Stimulated activated CD4-positive, alpha-beta T cell treated with anti-CD3 and anti-CD28 coated beads, Interleukin-15, amount 100 ng/mL, for 1 hour (primary cell): ENCODE measurements at places on chromosomes 7 and 10.

DNA sequence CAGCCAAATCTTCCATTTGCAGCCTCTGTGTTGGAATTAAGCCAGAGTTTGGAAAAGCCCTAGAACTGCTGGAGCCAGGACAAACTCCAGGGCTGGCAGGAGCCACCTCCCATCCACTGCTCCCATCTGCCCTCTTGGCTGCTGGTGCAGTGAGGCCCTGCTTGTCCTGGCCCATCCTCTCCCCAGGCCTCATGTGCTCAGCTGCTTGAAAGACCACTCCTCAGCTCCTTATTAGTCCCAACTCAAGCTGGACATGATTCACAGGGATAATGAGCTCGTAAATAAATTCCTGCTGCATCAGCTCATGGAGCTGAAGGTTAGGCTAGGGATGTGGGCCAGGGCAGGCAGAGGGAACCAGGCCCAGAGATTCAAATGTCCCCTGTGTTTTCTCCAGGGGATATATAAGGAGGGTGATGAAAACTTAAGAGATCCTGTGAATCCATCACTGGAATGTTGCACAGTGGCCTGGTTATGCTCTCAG lies 282.8 kb downstream of the RPS24 start:
- DNase-seq, result no peak

- DNase-seq, result no peak
Measured at GRCh38 chr10:26543567-26544306, 105.6 kb downstream of the APBB1IP start.

GRCh38 chr7:17984288-17984687 lies 43.4 kb downstream of the PRPS1L1 start:
- no peak for DNase-seq

GRCh38 chr10:11338160-11338844 lies 273.1 kb downstream of the USP6NL start:
- DNase-seq, result no peak

DNA sequence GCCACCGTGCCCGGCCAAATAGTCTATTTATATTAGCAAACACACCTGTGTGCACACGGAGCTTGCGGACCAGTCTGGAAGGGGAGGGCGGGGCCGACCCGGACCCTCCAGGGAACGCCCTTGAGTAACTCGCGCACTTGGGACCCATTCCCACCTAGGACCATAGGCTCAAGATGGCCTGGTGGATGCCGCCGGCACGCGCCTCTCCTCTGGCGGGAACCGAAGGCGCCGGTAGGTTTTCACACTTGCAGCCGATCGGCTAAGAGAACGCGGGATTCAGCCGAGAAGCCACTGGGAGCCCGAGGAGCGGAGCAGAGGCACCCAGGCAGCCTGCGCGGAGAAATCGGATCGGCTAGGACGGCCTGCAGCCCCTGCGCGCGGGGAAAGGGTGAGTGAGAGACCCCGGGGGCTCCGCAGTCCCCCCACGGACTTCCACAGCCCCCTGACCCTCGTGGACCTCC lies 18.9 kb downstream of the IFT22 start:
- no peak for DNase-seq

DNA sequence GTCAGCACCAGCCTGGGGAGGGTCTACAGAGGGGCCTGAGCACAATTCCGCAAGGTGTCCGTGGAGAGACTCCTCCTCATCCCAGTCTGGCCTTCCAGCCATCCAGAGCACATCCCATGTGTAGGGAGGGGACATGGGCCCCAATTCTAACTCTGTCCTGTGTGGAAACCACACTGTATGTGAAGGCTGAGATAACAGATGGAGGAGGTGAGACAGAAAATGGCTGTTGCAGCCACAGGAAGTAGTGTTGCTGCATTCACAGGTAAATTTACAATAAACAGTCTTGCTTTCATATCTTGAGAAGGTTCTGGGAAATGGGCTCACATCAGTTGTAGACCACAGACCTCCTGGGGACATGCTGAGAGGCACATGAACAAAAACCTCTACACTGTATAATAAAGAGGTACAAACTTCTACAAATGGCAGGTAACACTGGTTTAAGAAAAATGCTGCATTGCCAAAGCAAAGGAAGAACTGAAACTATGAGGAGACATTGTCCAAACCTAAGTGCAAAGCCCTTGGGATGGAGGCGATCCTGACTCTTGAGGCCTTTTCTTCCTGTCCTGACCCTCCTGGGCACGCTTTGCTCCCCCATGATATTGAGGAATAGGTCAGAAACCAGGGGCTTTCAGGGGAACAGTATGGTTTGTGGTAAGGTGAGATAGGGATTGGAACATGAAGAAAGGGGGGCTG lies 21.6 kb upstream of the GIMAP2 start:
- no peak for DNase-seq

DNA sequence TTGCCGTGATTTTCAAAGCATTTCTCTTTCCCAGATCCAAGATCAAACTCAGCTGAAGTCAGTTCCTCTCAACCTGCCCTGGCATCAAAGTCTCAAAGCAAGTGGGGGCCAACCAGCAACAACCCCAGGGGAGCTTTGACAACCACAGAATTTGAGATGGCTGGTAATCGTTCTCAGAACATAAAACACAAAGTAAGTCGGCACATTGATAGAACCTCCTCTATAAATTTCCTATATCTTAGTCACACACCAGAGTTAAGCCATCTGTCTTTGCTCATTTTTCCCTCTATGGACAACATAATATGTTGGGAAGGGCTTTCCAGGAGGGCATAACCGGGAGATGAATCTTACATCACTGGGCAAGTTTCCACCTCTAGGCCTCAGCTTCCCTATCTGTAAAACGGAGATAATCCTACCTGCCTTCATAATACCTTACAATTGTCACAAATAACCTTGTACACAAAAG lies 1.2 kb upstream of the DNAJC9 start:
- no peak for DNase-seq

GRCh38 chr7:150951181-150951520 lies 27.0 kb downstream of the KCNH2 start:
- DNase-seq, result no peak

DNA sequence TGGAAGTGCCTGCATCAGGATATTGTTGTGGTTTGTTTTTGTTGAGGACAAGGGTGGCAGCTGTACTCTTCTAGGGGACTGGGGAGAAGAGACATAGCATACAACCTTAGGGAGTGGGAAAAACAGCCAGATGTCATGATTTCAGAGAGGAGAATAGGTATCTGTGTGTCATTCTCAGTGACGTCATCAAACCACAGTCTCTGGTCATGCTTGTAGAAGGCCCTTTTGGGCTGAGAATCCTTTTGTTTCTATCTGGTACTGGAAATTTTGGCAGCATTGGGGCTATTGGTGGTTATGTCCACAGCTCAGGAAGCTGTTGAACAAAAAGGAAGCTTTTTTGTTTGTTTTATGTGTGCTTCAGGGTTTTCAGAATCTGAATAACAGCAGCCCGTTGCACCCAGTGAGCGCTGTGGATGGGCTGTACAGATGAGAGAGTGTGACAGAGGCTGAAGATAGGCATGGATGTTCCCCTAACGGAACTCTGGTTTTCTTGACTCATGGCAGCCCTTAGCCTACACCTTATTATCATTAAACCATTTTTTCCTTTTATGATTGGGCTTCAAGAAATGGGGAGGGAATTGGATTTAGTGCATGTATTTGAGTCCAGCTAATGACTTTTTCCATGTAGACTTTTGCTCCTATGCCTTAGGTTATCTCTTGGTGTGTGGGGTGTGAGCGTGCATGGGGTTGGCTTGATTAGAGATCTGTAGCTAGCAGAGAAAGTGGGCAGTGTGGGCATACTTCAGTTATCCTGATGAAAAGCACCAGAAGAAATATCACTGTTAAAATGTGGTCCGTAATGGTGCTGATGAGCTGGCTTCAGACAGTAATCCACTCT lies 65.7 kb downstream of the SND1 start:
- no peak for DNase-seq

DNA sequence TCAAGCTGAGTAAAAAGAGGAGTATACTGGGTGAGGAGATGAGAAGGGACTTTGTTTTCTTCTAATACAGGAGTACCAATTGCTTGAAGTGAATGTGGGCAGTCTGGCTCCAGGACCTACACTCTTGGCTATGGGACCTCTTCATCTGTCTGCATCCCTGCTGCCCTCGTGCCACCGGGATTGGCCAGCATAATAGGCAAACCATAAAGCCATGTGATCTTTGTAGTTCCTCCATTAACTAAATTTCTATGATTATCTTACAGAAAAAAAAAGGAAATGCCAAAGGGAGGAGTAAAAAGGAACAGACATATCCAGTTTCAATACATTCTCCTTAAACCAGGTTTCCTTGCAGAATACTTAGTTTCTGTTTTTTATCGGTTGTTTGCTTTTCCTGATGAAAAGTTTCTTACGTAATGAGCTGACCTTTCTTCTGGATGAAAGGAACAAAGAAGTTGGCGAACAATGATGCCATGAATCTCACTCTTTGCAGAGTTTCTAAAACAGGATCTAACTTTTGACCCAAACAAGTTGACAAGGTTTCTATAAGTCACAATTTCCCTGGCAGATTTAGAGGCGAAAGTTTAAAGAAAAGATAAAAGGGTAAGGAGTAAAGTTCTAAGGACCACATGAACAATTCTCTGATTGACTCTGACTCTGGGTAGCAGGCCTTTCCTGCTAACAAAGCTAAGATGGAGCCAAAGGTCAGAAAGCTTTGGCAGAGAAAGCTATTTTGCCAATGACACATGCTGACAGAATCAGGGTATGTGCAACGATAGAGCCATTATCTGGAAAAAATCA lies 54.1 kb downstream of the LAMB1 start:
- no peak for DNase-seq

DNA sequence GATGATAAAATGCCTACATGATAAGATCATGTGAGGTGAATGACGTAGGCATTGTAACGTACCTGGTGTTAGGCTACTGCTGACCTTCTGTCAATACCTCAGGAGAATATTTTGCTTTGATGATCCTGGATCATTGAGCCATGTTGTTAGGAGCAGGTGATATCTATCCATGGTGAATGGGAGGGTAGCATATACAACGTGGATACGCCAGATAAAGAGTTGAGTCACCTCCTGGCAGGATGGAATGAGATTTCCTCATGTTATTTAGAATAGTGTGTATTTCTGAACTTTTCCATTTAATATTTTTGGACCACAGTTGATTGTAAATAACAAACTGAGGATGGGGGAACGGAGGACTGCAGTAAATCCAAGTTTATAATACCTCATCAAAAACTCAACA lies 11.8 kb upstream of the CLDN12 start:
- DNase-seq, result no peak

GRCh38 chr7:105723572-105723971 lies 142.3 kb upstream of the EFCAB10 start:
- DNase-seq, result no peak

DNA sequence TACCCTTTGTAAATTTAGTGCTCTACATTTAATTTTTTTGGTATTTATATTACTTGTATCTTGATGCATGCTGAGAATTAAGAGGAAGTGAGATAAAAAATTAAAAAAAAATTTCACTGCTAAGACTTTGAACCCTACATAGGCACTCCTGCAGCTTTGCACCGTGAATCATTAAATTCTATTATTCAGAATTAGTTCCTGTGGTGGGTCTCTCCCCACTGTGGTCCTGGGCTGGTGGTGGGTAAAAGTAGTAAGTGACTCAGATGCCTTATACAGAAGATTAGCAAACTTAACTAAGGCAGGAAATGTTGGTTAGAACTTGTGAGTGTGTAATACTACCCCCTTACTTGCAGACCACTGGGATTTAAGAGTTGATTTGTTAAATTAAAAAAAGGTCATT lies 72.6 kb downstream of the AP3M1 start:
- DNase-seq, result no peak

DNA sequence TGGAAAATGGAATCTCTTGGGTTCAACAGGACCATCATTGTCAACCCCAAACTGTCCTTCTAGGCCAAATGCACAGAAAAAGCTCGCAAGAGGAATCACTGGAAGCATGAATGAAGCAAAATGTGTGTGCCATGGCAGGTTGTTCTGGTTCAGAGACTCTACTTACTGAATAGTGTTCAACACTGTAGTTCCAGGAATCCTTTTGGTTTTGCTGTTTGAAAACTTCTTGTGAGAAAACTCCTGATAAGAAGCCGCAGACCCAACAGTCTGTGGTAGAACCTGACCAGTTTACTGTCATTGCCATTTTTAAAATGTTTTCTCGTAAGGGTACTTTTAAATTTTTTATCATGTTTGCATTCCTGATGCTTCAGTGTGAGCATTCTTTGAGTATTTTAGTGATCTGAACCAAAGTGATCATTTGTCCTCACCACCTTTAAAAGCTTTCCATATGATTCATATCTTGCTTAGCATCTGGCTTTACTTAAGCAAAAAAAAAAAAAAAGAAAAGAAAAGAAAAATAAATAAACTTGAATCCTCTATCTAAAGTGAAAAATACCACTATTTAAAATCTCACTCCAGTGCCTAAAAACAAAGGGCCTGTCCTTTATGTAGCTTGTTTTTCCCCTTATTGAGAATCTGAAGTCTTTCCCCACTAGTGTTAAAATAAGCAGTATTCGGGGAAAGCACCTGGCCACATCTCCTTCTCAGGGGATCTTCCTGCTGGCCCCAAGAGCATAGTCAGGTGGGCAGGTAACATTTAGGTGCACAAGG lies 92.4 kb downstream of the WNT2 start:
- no peak for DNase-seq

DNA sequence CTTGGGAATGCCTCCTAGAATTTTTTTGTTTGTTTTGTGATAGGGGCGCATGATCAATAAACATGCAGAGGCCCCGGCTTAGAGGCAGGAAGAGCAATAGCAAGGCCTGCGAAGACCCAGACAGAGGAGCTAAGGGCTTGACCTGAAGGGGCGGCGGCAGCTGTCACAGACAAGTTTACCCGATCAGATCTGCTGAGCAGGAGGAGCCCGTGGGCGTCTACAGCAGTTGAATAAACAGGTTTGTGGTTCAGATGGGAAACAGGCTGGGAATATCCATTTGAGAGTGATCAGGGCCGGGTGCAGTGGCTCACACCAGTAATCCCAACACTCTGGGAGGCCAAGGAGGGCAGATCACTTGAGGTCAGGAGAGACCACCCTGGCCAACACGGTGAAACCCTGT lies 126.0 kb upstream of the CALN1 start:
- DNase-seq, result no peak

DNA sequence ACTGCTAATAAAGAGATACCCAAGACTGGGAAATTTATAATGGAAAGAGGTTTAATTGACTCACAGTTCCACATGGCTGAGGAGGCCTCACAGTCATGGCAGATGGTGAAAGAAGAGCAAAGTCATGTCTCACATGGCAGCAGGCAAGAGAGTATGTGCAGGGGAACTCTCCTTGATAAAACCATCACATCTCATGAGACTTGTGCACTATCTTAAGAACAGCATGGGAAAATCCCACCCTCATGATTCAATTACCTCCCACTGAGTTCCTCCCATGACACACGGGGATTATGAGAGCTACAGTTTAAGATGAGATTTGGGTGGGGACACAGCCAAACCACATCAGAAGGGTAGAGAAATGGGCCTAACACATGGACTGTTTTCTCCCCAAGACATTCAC lies 156.3 kb downstream of the CCDC71L start:
- DNase-seq, result no peak
